ENCODE measurements at places on chromosomes 11 and 22.
A peak's percentile ranks its signal among the peaks of the same experiment; 100 is the strongest.

- DNase-seq: no peak
These were observed at the start of gene P2RY6 for GRCh38 chr11:73271936-73272679. TSS of gene P2RY6 (plus strand) at chr11:73272338. CDS start at chr11:73296519, 24,181 bp downstream.

DNA sequence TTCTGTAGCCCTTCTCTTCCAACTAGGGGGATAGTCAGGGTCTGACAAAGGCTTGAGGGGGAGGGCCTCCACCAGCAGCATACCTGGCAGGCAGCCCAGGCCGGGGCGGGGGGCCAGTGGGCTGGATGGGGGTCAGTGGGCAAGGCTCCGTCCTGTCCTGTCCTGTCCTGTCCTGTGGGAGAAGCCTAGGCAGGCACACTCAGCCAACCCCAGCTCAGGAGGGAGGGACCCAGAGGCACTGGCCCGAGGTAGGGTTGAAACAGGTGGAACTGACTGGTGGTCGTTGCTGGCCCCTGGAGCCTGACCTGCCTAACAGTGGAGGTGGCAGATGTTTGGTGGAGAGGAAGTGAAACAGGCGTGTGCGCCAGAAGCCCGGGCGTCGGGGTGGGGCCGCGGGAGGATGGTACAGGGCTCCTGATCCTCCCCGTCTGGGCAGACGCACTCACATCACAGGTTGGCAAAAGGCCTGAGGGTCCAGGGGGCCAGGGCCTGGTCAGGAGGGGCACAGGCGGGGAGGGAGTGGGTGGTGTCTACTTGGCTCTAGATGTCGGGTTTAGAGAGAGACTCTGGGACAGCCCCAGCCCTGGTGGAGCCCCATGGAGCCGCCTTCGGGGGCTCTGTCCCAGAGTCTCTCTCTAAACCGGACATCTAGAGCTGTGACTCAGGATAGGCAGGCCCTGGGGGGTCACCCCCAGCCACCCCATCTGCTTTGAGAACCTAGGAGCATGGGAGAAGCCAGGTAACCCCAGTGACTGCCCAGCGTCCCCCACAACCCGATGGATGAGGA is 32.5 kb upstream of the GRAMD4 start:
- peak; percentile 6 for DNase-seq

GRCh38 chr11:111352935-111353710 is 26.0 kb downstream of the POU2AF1 start:
- no peak for DNase-seq

DNA sequence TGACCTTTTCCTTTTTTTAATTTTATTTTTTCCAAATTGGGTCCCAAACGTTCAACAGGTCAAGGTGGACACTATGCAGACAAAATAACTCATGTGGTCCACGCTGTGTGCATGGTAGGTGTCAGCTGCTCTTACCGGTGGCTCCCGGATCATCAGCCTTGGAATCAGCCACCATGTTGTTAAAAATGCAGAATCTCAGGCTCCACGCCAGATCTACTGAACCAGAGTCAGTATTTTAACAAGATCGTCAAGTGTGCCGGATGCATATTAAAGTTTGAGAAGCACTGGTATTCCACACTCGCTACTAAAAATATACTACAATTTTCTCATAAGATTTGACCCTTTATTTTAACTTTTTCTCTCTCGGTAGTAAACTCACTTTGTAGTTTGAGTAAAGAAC is 553 bp upstream of the LDLRAD3 start:
- DNase-seq: no peak

DNA sequence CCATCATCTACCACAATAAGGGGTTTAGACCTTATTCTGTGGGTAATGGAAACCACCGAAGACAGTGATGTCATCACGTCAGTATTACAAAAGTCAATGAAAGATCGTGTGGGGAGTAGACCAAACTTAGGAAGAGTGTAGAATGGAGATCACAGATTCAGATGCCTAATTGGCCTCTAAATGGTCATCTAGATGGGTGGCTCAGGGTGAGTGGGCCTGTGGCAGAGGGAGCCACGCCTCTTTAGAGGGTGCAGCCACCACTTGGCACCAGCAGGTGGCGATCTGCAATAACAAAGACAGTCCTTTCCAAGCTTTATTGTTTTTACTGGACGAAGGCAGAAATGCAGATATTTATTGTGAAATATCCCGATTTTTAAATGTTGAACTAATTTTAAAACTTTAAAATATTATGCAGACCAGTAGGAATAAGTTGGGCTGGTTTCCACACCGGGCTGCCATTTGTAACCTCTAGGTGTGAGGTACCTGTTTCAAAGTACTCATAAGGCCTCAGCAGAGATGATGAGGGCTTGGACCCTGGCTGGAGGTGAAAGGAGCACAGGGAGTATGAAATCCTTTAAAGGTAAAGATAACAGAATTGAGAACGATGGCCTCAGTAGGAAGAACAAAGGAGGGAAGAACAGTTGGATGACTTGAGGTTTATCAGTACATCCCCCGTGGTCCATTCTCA is 222.0 kb downstream of the DBX1 start:
- no peak for DNase-seq

DNA sequence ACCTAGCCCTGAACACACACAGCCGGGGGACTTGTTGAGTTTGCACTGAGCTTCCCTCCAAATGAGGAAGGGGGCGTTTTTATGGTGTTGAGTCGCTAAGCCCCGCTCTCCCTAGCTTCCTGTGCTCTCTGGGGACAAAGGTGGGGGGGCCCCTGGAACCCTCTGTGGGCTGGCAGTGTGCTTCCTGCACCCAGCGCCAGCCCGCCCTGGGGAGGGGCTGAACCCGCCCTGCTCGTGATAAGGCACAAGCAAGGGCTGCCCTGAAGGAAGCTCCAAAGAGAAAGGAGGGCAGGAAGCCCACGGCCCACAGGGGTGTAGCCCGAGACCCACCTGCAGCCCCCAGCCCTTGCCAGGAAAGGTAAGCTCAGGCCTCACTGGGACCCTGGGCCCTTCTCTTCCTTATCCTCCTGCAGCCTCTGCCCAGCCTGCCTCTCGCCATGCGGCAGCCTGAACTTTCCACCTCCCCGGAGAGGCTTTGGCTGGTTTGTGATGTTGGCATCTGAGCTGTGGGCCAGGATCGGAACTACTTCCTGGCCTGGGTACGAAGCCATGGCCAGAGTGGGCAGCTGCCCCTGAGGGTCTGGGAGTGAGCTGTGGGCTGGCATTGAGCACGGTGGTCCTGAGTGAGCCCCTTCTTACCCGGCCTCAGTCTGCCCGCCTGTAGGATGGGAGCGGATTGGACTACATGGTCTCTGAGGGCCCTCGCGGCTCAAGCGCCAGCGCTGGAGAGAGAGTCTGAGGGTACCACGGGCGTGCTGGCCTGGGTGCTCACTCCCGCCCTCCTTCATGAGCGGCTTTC is at the start of gene FERMT3:
Gene FERMT3 (plus strand): TSS at position 265 of the 799 bp plus-strand sequence. CDS start 644 bp downstream, outside the sequence.
- DNase-seq: peak; percentile 71

DNA sequence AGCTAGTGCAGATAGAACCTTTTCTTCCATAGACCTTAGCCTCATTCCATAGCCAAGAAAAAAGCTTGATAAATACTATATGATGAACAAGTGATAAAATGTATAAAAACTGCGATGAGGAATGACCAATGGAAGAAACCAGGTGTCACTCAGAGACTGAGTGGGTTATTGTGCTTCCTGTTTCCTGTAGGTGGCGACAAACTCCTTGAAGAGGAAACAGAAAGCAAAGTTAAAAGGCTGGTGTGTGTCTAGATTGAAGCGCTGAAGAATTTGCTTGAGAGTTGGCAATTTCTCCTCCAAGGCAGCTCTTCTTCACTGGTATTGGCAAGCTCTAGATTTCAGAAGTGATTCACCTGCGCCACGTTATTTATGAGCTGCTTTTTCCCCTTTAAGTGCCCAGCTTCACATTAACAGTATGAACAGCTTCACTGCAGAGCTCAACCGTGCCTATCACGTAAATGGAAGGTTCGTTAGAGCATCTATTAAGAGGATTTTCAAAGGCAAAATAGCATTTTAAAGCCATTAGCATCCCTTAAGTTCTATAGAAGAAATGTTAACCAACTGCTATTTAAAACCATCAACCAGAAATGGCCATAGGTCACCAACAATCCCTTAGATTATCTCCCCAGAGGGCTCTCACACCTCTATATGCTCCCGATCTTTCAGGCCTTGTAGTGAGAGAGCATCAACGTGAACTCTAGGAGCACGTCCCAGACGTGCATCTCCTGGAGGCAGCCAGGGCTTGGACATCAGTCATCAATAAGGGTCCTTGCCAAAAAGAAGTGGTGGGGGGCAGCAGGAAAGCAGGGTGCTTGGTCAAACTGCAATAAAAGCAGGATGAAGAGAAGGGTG is 179.4 kb downstream of the CADM1 start:
- peak; percentile 21 for DNase-seq
